Effector memory CD4-positive, alpha-beta T cell (primary cell): ENCODE measurements at places on chromosomes 5 and 9.

- no peak for DNase-seq
Observed at GRCh38 chr9:89512382-89512781, 14.5 kb upstream of the SEMA4D start.

- DNase-seq: no peak
Observed at GRCh38 chr5:122490718-122491117, 178.7 kb downstream of the SNCAIP start.

DNA sequence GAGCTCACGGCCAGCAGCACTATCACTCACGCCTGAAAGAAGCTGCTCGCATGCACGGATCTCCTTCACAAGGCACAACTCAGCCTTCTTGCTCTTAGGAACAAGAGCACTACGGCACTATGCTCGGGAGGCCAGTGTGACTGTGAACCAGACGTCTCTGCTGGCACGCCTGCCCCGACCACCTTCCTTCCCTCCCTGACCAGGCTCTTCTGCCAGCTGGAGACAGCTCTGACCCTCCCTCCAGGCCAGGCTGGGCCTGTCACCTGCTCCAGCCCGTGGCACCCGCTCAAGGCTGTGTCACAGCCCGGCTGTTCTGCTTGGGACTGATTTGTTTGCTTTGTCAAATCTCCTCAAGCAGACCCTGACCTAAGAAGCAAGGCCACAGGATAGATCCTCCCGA lies 7.0 kb downstream of the TBC1D9B start:
- DNase-seq: no peak

- no peak for DNase-seq
Observed at GRCh38 chr9:122197426-122197825, 31.3 kb downstream of the LHX6 start.

DNA sequence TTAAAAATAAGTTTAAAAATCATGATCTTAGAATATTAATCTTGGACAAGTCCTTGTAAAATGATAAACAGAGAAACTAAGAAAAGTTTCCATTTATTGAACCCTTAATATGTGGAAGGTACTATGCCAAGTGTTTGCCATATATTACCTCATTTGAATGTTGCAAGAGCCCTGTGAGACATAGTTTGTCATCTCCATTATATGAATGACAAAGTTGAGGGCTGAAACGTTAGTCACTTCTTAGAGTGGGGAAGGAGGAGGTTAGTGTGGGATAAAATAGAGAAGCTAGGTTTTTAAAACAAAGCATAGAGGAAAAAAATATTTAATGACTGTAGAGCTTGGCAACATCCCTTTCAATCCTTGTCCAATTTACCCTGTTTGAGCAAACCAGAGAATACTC lies 2.0 kb downstream of the TNC start:
- DNase-seq: no peak

DNA sequence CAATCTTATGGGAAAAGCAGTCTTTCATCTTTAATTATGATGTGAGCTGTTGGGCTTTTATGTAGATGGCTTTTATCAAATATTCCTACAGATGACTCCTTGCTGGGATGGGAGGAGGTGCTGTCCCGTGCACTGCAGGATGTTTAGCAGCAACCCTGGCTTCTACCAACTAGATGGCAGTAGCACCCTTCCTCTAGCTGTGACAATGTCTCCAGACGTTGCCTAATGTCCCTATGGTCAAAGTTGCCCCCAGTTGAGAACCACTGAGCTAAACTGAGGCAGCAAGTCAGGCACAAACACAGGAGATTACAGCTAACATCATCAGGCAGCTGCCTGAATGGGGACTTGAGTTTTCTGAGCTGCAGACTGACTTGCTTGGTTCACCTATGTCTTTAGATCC lies 401.9 kb upstream of the PDE4D start:
- DNase-seq: no peak

- no peak for DNase-seq
Observed at GRCh38 chr9:113219969-113220368, 1.1 kb downstream of the FKBP15 start.

DNA sequence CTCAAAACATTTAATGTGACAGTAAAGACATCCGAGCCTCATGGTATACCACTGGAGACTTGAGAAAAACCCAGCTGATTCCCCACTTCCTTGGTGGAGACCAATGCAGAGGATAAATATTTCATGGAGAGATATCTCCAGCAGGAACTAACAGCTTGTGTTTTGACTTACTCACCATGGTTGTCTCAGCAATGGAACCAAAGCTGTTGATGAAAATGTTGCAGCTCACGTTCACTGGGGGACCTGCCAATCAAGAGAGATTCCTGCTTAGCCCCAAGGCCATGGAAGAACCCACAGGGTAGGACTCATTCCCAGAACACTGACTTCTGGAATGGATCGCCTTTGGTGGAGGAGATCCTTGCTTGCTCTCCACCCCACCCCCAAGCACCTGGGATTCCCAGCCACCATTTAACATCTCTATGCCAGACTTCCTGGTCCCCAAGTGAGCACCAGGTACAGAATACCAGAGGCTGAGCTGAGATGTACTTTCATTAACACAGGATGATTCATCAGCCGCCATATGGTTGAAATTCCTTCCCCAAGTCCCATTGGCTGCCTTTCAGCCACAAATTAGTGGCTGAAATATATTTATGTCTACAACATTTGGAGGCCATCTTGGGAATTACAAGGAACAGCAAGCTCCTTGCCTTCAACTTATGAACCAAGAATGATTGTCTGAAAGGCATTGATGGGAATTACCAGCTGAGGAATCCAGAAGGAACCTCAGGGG lies 37.9 kb downstream of the GLRA1 start:
- DNase-seq: no peak

DNA sequence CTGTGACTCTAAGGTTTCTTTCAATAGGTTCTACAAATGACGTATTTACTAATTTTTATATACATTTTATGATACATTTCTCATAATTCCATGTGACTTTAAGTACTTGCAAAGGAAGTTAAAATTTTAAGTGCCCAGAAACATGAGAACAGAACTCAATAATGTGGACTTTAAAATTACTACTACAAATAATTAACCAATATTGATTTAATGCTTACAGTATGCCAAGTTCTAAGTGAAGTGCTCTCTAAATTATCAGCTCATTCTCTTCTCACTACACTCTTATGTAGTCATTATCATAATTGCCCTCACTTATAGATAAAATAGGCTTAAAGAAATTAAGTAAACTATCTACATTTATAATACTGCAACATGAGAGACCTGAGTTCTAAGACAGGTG lies 1690.7 kb upstream of the CDH9 start:
- no peak for DNase-seq

DNA sequence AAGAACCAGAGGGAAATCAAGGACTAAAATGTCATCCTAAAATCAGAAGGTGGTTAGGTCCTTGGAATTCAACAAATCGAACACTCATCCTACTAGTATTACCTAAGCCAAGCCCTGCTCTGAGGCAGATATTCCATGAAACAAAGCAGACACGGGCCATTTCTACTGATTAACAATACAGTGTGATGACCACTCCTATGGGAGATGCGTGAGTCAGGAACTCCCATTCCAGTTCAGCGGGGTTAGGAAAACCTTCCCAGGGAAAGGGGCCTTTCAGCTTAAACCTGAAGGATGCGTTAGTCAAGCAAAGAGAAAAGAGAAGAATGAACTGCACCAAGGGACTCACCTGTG lies 117.8 kb upstream of the LHFPL2 start:
- DNase-seq: no peak

GRCh38 chr9:38256461-38256860 lies 136.0 kb upstream of the ALDH1B1 start:
- DNase-seq: no peak

DNA sequence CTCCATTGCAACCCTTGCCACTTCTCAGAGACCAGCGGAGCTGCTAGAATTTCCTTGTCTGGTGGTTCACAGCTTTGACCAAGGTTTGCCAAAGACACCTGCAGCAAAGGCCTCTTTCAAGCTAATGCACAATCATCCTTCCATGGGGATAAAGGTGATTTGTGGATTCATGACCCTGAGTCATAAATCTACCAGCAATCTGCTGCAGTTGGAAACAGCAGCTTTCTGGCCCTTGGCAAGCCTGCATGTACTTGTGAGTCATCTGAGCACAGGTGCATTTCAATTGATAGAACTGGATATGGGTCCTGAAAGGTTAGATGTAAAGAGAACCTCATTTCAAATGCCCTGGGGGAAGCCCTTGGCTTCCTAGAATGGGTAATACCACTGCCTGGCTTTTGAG lies 21.6 kb upstream of the TCF7 start:
- DNase-seq: no peak

DNA sequence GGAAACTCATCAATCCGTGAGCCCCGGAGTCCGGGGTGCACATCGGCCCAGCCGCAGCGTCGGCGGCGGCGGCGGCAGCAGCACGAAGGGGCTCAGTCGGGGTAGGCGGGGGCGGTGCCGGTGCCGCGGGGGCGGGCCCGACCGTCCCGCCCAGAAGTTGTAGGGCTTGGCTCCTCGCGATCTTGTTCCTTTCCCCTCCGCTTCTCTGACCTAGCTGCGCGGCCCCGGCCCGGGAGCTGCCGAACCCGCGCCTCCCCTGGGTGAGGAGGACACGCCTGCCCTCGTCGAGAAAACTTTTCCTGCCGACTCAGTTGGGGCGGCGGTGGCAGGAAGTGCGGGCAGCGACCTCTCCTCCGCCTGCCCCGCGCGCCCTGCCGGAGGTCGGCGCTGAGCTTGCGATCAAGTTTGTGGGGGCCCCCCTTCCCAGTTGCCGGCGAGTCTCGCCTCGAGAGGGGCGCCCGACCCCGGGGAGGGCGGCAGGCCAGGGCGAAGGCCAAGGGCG lies at the start of gene MAN2A1:
Gene MAN2A1, plus strand, starts transcription at position 188 of the 502 bp plus-strand sequence. CDS start 491 bp downstream, outside the sequence.
- DNase-seq: peak; percentile 74

DNA sequence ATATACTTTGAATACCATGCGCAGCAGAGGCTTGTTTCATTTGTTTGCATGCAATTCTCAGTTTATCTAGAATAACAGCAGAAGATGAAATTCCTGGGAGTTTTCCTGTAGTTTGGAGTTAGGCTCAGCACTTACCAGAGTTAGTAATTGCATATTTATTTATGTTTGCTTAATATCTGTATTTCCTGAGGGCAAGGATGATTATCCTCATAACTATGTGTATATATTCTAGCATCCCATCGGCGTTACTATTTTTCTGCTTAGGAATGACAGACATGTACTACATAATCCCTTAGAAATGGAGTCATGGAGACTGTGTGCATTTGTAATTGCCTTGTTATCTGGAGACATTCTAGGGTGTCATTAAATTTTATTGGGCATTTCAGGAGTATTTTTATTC lies 1184.8 kb downstream of the DTWD2 start:
- no peak for DNase-seq

DNA sequence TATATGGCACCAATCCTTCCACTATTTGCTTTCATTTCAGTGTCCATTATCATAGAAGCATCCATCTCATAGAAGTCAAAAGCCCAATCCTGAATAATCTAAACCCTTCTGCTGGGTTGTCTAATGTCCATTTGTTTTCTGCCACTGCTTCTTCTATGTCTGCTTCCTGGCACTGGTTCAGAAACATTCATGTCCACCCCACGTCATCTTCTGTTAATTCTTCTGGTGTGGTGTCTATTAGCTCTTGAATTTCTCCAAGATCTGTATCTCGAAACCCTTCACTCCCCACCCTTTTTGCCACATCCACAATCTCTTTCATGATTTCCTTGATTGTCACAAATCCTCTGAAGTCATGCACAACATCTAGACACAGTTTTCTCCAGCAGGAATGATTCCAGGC lies 23.2 kb upstream of the GOLGA1 start:
- DNase-seq: no peak

GRCh38 chr5:104708027-104708426 lies 1145.4 kb upstream of the NUDT12 start:
- DNase-seq: no peak

GRCh38 chr5:77218263-77218662 lies 7.8 kb downstream of the PDE8B start:
- no peak for DNase-seq

DNA sequence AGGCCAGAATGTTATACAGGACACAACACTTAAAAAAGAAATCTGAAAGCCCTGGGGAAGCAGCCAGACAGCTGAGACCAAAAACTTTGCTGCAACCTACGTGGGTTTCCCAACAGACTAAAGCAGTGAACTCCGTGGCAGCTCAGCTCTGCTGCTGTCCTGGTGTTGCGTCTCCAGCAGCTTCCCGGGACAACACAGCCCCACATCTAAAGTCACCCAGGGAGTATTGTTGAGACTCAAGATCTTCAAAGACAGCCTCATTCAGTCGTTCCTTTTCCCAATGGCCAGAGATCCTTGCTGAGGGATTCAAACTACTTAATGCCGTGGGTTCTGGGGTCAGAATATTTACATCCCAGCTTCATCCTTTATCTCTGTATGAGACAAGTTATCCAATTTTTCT lies 125.8 kb downstream of the MED10 start:
- no peak for DNase-seq

- DNase-seq: no peak
Observed at GRCh38 chr9:116144038-116144437, 9.6 kb upstream of the PAPPA start.

DNA sequence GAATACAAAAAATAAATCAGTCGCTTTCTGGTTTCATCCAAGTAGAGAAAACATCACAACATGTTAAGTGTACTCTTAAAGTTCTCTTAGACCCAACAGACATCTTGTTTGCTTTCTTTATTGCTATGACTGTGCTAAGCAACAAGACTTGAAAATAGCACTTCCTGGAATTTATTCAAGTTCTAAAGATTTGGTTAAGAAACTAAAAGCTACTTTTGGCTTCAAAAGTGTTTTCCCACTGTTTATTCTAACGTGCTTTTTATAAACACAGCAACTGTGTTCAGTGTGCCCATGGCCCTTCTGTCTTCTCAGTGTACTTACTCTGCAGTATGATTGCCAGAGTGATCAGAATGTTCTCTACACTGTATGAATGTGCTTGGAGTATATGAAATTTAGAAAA lies 109.8 kb downstream of the GIN1 start:
- no peak for DNase-seq

DNA sequence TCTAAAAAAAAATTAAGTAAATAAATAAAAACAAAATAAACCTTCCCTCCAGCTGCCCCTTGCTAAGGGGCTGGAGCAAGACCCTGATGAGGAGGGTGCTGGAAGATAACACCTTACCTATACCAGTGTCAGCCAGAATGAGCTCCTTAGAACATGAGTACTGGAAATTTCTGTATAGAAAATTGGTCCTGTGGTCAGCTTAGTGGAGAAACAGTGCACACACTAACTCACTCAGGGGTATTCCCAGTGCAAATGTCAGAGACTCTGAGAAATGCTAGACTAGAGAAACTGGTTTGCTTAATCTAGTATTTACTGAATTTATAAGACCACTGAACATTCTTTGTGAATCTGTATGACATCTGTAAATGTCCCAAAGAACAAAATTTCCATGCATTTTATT lies 62.1 kb upstream of the CTXN3 start:
- no peak for DNase-seq

GRCh38 chr9:88923092-88923491 lies 68.2 kb upstream of the S1PR3 start:
- DNase-seq: no peak

GRCh38 chr5:93870649-93871048 lies 129.2 kb upstream of the POU5F2 start:
- no peak for DNase-seq

DNA sequence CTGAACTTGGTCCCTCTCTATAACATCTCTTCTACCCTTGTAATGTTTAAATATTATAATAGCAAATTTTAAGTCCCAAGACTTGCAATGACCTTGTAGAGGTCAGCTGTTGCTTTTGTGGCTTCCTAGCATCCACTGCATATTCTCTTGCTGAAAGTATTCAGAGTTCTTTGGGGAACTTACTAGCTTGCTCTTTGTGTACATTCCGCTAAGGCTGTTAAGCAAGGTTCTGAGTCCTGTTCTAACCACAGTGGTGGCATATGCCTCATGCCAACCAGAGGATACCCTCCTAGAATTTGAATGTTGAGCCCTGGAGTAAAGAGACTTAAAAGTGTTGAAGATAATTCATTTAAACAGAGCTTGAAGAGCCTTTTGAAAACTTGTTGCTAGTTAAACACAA lies 570.9 kb downstream of the TLE1 start:
- DNase-seq: no peak
